ENCODE measurements at places on chromosomes 3 and 15. TPM values are rescaled to one million over a fixed set of nuclear protein-coding genes. Genes with fewer than 3 reads are reported as not detected.

GASK1A gene
- total RNA-seq = 7.3 TPM

GPR160 gene
- 24.9 TPM for total RNA-seq

UBL7 gene
- 32.9 TPM for total RNA-seq

LRRC2 gene
- total RNA-seq = 7.5 TPM

GPR87 gene
- 0.72 TPM for total RNA-seq

LYZL4 gene
- not detected for total RNA-seq

IGDCC3 gene
- 0.22 TPM for total RNA-seq

CSPG5 gene
- total RNA-seq = 0.16 TPM

DNA sequence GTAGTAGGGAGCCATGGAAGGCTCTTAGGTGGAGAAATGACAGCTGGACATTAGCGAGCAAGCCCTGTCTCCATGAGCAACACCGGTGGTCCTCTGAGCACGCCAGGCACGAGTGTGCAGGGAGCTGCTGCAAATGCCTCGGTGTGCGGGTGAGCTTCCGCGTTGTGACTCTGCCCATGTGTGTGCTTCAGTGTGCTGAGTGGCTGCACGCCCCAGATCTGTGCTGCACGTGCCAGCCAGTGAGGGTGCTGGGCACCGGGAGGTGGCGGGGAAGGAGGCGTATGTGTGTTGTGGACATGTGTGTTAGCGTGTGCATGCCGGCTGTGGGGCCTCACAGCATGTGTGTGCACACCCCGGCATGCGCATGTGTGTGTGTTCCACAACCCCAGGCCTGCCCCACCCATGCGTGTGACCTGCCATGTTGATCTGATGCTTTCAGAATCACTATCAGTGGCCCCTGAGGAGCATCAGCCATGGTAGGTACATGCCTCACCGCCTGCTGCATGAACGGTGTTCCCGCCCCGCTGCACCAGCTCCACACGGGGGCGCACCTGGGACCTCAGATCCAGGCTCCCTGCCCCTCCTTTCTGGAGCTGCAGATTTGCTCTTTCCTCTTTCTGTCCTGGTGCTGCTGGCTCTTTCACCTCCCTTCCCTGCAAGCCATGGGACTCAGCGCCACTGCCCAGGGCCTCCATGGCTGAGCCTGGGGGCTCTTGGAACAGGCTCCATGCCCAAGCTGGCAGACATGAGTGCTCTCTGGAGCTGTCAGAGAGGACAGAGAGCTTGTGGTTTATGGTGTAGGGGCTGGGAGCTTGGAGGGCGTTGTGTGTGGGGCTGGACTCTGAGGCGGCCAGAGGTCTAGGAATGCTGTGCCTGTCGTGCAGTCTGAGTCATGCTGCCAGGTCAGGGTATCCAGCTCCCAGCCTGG, 169.4 kb downstream of the TBC1D2B start:
- peak; percentile 41 for DNase-seq

DNA sequence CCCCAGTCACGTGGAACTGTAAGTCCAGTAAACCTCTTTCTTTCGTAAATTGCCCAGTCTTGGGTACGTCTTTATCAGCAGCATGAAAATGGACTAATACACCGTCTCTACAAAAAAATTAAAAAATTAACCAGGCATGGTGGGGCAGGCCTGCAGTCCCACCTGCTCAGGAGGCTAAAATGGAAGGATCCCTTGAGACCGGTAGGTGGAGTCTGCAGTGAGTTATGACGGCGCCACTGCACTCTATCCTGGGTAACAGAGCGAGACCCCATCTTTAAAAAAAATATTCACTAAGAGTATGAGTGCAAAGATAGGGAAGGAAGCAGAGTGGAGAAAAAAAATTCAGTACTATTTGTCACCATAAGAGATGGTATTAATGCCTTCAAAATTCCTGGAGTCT, 25.6 kb downstream of the SEC11A start:
- DNase-seq = no peak

- peak; percentile 99 for DNase-seq
Measured at GRCh38 chr15:40323239-40323952, at the start of gene INAFM2. INAFM2 (plus strand) TSS chr15:40323692; CDS start chr15:40324056, 364 bp downstream.

GRCh38 chr3:45333549-45333948, 54.8 kb upstream of the LARS2 start:
- no peak for DNase-seq

DNA sequence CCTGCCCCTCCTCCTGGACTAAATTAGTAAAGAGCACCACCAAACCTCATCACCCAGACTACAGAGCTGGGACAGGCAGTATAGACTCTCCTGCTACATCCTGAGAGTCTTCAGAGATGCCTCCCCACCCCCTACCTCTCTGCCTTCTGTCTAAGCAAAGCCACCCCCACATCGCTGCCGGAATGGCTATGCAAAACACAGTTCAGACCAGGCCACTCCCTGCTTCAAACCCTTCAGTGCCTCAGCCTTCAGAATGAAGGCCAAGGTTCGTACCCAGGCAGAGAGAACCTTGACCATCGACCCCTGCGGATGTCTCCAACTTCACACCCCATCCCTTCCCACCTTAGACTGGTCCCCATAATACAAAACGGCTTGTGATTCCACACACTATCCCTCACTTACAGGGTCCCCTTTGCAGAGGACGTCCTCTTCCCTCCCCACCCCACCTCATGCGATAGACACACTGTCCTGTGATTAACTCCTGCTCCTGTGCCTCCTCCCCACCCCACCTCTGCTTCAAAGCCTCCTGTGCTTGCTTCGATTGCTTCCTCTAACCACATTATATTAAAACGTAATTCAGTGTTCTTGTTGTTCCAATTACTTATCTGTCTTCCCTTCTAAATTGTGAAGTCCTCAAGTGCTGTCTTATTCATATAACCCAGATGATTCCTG, 175.3 kb downstream of the UACA start:
- no peak for DNase-seq

- no peak for DNase-seq
Measured at GRCh38 chr3:125261031-125261430, 48.5 kb upstream of the SLC12A8 start.

GRCh38 chr3:71069797-71070196, 513.7 kb downstream of the FOXP1 start:
- peak; percentile 46 for DNase-seq

DNA sequence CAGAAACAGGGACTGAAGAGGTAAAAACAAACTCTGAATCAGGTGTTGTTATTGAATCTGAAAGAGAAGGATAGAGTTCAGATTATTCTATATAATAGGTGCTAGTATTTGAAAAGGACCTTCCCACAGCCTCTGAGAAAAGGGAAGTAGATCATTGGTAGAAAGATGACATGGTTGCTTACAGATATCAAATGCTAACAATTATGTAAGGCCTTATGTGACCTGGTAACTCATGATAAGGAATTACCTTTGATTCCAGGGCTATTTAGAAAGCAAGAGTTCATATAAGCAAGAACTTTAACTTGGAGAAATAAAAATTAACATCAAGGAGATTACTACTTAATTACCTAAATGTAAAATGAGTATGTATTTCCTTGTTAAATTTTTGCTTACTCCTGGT, 7.6 kb downstream of the SLC27A2 start:
- no peak for DNase-seq

DNA sequence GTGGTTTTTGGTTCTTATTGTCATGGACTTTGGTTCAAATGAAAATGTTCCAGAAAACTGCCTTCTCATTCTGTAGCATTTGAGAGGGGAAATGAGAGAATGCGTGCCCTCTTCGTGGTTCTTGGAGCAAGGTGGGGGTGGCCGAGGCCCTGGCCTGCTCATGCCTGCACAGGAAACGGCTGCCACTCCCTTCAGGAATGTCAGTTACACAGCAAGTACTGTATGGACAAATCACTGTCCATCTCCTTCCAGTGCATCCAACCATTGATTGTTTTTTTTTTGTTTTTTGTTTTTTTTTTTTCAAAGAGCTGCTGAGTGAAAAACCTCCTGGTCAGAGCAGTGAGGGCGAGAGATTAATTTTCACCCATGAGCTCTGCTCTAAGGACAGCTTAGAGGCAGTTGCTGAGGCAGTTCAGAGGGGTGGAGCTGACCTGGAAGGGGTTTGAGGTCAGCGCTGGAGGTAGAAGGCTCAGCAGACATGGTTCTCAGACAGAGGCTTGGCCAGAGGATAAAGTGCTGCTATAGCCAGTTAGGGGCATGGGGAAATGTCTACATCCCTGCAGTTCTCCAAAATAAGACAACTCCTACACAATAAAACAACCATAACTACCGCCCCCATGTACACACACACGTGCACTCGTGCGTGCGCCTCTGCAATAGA, 20.2 kb upstream of the KIF23 start:
- DNase-seq = no peak

- DNase-seq = no peak
Measured at GRCh38 chr3:113832477-113833164, 6.0 kb upstream of the GRAMD1C start.

GRCh38 chr3:31248563-31248992, 284.1 kb upstream of the STT3B start:
- no peak for DNase-seq

DNA sequence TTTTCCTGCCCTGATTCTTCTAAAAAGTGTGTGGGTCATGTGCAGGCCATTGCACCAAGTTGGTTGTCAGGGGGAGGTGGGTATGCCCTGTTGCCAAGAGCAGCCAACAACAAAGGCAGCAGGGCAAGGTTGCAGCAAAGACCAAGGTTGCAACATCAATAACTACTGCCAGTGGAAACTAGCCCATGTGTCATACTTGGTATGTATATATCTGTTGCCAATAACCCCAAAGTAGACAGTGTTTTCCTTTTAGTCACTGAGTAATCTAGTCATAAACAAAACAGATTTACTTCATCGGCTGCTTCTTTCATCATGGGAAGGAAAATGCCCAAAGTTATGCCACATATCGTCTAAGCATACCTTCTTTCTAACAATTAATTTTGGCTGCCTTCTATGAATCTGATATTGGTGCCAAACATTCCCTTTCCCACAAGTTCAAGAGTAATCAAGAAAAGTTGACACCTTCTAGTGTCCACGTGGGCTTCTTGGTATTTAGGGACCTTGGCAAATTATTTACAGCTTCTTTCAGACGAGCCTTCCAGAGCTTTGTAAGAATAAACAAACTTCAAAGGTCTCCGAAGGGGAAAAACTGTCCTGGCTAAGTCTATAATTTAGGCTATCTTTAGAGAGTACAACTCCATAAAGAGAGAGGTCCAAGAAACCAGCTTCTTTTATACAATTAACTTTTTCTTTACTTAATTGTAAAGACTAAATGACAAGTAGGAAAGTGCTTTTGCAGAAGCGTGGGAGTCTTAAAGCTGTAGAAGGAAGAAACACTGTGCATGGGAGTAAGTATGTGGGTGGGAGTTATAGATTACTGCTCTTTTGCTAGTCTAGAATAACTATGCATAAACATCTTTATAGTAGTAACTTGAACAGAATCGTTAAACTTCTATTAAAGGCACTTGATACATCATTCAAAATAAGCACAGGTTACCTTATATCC, 10.0 kb upstream of the MBNL1 start:
- DNase-seq = peak; percentile 72

DNA sequence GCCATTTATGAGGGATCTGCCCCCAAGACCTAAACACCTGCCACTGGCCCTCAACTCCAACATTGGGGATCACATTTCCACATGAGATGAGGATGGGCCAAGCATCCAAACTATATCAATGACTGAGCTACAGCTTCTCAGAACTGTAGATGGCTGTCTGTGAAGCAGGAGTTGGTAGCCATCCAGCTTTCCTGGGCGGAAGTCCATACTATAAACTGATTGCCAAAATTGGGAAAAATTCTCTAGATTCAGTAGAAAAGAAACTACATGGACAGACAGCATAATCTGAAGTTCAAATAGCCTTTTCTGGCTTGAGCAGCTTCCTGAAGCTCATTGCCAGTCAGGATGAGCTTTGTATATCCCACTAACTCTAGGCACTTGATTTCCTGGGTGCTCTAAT, 214.7 kb upstream of the ZBTB20 start:
- DNase-seq = no peak

- DNase-seq = no peak
Measured at GRCh38 chr3:14494973-14495300, 45.2 kb downstream of the GRIP2 start.

- no peak for DNase-seq
Measured at GRCh38 chr15:54618120-54618519, 578.6 kb downstream of the RSL24D1 start.

GRCh38 chr3:71425491-71426071, 157.9 kb downstream of the FOXP1 start:
- DNase-seq = no peak

- DNase-seq = no peak
Measured at GRCh38 chr15:65550681-65551098, 20.4 kb downstream of the HACD3 start.

DNA sequence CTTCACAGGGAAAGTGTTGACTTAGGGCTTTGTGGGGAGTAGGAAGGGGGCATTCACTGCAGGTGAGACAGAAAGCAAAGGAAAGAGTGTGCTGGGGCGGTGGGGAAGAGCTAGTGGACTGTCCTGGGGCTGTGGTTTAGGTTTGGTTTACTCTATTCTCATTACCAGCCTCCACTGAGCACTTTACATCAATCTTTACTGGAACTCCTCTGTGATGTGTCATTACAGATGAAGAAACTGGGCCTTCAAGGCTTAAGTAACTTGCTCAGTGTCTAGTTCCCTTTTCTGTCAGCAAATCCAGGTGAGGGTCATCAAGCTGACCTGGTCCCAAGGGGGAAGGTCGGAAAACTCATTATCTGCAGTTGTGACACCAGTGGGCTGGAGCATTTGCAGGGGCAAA, 120.2 kb upstream of the PFN2 start:
- no peak for DNase-seq

DNA sequence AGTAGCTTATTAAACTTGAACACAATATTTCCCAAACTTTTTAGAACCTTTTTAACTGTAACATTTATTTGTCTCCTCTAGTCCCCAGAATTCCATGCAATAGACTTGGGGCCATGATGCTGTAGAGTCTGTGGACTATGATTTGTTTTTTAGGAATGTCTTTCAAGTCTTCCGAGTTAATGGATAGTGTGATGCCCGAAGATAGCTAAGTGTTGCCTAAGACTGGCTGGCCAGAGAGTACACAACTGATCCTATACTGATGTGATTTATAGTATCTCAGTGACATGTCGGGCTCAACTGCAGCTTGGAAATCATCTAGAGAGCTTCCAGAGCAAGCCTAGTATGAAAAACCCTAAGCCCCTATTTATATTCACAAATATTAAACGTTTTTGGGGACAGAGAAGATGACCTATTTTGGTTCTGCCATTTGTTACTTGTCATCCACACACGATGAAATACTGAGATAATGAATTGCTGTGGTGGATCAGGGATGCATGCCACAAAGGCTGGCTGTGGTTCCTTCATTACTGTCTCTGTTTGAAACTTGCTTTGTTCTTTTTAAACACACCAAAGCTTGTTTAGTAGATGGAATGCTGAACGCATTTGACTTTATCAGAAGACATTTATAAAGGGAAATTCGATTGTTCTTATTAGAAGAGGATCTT, 507.4 kb downstream of the TAFA4 start:
- DNase-seq = no peak

DNA sequence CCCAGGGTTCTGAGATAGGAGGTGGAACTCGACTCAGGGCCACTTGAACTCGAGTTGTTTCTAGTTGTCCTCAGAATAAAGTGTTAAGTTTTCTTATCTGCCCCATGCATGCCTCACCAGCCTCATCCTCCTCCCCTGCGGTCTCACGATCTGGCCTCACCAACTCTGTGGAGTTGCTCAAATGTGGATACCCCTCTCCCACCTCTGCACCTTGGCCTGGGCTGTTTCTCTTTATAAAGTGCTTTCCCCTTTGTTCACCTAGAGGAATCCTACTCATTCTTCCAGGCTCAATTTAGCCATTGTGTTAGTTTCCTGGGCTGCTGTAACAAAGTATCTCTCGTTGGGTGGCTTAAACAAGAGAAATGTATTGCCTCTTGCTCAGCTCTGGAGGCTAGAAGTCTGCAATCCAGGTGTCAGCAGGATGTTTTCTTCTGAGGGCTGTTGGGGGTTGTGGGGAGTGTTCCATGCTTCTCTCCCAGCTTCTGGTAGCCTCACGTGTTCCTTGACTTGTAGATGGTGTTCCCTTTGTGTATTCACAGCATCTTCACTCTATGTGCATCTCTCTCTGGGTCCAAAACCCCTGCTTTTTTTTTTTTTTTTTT, 100.7 kb downstream of the MEX3B start:
- DNase-seq = no peak
